Calu3 (cell line): ENCODE measurements at places on chromosomes 13 and 19. TPM values are rescaled to one million over a fixed set of nuclear protein-coding genes. Genes with fewer than 3 reads are reported as not detected.
A peak's percentile ranks its signal among the peaks of the same experiment; 100 is the strongest.

Gene SULT2A1
- total RNA-seq, result not detected in 2 replicates

Gene C19orf18
- 2.5 and 2.7 TPM in 2 replicates for total RNA-seq

Gene ITPKC
- total RNA-seq, result 25.3 and 32.0 TPM in 2 replicates

Gene C1QTNF9
- not detected in 2 replicates for total RNA-seq

Gene CEACAM7
- 5.9 and 9.0 TPM in 2 replicates for total RNA-seq

Gene ZNF878
- 0.49 and 0.66 TPM in 2 replicates for total RNA-seq

Gene TGFBR3L
- total RNA-seq, result 0.94 and 1.6 TPM in 2 replicates

Gene SRRM5
- total RNA-seq, result 1.9 and 2.0 TPM in 2 replicates

Gene ZNF100
- 9.1 and 9.4 TPM in 2 replicates for total RNA-seq

Gene RNF113B
- total RNA-seq, result not detected in 2 replicates

Gene KLF1
- not detected in 2 replicates for total RNA-seq

Gene NECTIN2
- 137 and 174 TPM in 2 replicates for total RNA-seq

Gene C13orf42
- total RNA-seq, result not detected in 2 replicates

Gene GJB2
- total RNA-seq, result 3.9 and 4.6 TPM in 2 replicates

GRCh38 chr19:35110974-35111373, 4.6 kb upstream of the FXYD3 start:
- DNase-seq, result no peak

DNA sequence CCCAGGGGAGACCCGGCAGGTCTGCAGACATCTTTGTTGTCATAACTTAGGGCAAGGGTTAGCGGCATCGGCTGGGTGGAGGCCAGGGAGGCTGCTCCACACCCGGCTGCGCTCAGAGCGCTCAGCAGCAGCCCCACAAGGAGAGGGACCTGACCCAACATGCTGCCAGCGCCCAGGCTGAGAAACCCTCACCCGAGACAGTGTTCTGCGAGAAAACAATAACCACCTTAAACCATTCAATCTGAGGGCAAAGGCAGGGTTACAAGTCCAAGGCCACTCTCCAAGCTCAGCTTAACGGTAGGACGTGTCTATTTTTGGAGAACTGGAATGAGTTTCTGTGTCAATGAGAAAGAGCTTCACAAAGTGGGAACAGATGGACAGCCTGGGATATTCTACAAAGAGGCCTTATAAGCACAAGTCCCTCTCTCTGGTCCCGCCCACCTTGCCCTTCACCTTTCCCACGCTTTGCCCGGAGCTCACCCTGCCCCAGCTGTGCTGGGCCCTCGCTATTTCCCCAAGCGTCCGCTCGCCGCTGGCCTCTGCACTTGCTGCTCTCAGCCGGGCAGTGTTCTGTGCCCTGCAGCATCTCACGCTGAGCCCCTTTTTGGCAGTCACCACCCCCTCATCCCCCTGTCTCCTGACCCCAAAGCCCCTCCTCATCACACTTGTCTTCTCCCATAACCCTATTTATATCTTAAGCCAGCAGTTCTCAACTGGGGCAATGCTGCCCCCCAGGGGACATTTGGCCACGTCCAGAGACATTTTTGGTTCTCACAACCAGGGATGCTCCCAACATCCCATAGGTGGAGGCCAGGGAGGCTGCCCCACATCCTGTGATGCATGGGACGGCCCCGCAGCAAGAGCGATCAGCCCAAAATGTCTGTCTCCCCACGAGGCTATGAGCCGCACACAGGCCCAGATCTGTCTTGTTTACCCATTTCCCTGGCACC, 17.6 kb downstream of the PPP1R12C start:
- DNase-seq, result peak; percentile 54

GRCh38 chr19:16155128-16155527, 11.6 kb downstream of the HSH2D start:
- DNase-seq, result no peak

GRCh38 chr19:7522923-7523667, 671 bp downstream of the MCOLN1 start:
- no peak for DNase-seq

- DNase-seq, result no peak
Observed at GRCh38 chr19:16157601-16158000, 14.1 kb downstream of the HSH2D start.

DNA sequence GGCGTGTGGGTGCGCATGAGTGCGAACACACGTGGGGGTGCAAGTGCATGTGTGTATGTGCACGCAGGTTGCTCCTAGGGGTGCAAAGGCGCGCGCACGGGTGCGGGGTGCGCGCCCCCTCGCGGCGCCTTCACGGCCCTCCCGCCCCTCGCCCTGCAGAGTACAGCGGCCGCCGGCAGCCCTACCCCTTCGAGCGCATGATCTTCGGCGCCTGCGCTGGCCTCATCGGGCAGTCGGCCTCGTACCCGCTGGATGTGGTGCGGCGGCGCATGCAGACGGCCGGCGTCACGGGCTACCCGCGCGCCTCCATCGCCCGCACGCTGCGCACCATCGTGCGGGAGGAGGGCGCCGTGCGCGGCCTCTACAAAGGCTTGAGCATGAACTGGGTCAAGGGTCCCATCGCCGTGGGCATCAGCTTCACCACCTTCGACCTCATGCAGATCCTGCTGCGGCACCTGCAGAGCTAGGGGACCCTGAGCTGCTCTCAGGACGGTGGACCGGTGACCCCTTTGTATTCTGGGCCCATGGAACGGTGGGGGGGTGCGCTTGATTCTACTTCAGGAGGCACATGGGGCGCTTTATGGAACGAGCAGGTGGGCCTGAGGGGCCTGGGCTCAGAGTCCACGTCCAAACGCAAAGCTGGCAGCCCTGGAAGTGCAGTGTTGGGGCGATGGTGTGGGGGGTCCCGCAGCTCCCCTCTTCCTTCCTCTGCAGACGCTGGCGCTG, 27.7 kb downstream of the TMEM161A start:
- DNase-seq, result no peak

DNA sequence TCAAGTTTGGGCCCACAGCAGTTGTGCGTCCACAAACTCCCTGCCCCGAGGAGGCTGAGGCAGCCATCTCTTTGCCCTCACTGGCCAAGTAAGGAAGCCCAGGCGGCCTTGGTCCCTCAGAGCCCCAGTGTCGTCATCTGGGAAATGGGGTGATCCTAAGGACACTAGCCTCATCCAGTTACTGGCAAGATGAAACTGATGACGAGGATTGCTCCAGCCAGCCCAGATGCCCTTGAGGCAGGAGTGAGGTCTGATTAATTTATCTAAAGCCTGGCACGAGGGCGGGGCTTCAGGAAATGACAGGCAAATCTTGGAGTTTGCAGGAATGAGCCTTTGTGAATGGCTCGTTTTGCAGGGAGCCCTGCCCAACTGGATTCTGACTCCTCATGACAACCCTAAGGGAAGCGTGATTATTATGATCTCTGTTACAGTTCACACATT, 5.6 kb downstream of the LIPE start:
- no peak for DNase-seq

DNA sequence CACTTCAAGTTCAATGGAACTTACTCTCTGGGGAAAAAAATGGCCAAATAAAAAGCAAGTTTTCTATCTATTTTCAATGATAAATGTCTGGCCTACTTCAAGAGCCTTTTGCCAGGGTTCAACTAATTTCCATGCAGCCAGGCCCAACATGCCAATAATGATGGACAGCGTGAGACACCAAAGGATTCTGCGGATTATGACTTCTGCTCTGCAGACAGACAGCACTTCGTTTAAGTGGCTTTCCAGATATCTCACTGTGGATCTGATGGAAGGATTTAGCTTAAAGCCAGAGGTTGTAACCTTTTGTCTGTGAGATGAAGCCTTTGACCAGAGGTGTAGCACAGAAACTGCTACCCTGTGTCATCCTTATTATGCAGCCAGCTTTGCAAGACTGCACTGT, 614.2 kb downstream of the DCT start:
- DNase-seq, result no peak

- DNase-seq, result no peak
Observed at GRCh38 chr13:59865398-59865797, 298.3 kb downstream of the DIAPH3 start.

DNA sequence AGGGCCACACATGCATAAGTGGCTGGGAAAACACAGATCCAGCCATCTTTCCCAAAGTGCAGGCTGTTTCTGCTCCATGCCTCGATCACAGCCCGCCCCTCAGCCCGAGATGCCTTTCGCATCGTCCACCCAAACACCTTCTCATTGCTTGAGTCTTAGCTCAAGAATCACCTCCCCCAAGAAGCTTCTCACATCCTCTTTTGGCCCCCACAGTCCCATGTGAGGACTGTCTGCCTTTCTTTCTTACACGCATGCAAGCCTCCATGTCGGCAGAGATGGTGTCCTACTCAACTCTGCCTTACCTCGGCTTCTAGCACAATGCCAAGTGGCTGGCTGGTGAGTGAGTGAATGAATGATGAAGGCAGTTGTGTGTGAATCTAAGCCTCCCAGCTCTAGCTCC, 18.1 kb upstream of the GSX1 start:
- DNase-seq, result no peak

- DNase-seq, result peak; percentile 50
Observed at GRCh38 chr19:38003438-38004185, 96.6 kb downstream of the SIPA1L3 start.

- no peak for DNase-seq
Observed at GRCh38 chr13:77415253-77416071, 88.6 kb upstream of the MYCBP2 start.

DNA sequence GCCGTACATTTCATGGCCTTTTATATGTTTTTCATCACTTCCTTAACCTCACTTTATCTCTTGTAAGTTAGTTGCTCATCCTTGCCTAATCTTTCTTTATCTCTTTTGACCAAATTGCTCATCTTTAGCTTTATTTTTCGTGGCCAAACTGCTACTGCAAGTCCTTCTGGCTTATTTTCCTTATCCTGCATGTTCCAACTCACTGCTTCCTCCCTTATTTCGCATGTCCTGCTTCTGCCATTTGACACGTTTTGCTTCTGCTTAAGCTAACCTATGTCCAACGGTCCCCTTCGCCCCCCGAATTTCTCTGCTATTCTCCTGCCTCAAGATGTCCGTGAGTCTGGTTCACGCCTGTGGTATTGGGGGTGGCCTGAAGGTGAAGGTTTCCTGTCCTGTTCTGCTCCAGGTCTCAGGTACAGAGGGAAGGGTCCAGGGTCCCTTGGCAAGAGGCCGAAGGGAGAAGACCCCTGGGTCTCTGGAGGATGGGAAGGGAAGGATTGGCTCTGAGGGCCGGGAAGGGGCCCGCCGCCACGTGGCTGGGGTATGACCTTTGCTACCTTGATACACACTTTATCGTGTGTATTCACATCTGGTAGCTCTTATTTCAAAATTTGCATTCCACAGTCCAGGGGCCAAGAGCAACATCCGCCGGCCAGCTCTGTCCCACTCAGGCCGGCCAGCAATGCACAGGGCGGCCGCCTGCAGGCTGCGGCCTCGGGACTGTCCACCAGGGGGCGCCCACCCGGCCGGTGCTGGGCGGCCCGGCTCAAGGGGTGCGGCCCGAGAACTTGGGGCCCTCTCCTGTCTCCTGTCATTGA, 2.9 kb upstream of the C19orf85 start:
- peak; percentile 90 for DNase-seq

DNA sequence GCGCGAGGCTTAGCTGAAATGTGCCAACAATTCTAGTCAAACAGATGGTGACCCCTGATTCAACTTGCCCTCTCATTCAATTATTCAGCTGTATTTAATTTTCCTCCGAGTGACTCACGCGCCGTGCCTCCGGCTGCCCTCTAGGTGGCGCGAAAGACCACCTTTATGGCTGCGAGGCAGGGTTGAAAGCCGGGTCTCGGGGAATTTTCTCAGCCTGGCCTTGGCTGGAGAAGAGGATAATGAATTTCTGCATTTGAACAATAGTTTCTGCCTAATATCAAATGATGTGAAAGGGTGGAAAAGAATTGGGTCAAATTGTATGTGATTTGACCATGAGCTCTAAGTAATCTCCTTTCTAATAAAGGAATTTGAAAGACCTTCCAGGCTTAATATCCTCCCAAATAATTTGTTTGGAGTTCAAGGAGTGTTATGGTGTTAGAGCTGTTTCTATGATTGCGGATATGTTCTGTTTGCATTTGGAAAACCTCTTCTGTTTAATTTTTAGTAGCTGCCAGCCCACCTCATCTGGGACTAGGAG, 310.9 kb downstream of the ZNF536 start:
- DNase-seq, result peak; percentile 75

DNA sequence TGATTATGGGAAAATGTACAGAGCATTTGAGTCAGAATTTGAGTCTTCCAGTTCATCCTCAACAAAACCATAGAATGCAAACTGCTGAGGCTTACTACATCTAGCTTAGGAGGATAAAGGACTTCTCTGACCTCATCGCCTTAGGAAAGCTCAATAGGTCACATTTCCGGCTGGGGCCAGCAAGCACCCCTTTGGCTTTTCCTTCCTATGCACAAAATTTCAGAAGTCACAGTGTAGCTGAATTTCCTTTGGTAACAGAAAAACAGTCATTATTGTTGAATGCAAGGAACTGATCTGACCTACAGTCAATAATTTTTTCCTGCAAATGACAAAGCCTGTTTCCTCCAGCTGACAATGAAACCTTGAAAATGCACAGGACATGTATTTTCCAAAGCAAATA, 32.8 kb upstream of the LRCH1 start:
- DNase-seq, result no peak

DNA sequence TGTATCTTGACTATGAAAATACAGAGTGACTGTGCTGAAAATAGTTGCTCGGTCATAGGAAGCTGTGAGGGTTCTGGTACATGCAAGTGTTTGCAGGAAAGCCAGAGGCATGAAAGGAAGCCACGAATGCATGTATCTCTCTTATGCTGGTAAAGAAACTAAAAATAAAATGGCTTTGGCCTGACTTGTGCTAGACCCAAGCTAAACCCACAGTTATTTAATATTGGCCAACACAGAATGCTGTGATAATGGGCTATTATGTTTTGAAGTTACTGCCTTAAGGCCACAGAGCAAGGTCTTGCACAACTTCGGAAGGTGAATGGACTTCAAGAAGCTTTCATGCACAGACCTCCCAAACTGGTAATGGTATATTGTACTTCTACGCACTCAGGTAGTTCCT, 518.2 kb upstream of the HTR2A start:
- no peak for DNase-seq

DNA sequence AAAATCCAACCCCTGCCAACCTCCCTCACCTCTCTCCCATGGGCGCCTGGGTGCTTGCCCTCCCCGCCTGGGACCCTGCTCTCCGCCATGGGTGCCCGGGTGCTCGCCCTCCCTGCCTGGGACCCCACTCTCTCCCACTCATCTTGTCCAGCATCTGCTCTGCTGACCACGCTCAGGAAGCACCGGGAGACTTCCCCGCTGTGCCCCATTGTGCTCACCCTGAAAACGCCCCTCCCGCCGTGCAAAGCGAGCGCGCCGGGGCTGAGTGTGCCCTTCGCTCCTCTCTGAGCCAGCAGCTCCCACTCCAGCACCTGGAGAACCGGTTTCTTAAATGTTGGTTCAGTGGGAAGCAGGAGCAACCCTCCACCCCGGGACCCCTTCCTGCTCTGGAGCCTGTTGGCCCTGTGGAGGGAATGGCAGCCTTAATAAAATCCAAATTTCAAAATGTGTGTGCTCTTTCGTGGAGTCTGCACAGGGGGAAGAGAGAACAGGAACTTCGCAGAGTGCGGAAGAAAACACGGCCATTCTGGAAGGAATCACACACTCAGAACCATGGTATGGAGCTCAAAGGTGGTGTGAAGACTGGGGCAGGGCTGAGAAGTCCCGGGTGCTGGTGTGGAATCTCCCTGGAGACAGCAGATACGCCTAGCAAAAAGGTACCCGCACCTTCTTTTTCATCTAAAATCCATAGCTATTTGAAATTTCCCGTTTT, 23.1 kb upstream of the CDC16 start:
- no peak for DNase-seq

GRCh38 chr19:55956431-55956830, 8.8 kb downstream of the NLRP8 start:
- no peak for DNase-seq
